ENCODE measurements at places on chromosomes 5 and 9.

DNA sequence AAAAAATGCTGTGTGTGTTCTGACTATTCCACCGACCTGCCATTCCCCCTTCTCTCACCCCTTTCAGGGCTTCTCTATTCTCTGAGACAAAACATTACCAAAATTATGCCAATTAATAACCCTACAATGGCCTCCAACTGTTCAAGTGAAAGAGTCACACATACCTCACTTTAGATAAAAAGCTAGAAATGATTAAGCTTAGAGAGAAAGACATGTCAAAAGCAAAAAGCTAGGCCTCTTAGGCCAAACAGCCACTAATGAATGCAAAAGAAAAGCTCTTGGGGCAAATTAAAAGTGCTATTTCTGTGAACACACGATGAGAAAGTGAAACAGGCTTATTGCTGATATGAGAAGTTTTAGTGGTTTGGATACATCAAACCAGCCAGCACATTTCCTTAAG lies 279.6 kb upstream of the GRAMD2B start:
- DNase-seq, result no peak

- DNase-seq, result no peak
These were observed 98.1 kb downstream of the RAPGEF6 start for GRCh38 chr5:131536850-131537448.

DNA sequence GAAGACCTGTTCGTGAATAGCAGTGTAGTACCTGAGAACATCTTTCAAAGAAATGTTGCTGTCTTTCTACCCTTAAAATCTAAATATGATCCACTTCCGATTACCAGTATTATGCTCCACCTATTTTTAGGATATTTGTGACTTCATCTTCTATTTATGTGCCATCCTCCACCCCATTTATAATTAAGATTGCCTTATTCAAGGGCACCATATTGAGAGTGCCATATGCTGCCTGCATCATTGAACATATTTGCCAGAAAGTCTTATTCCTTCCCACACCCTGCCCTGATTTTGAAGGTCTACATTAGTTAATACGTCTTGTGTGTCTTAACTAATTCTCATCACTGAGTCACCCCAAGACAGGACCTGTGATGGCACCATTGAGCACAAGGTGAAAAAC lies 1076.7 kb downstream of the CDH12 start:
- DNase-seq, result no peak

- no peak for DNase-seq
These were observed 586.4 kb downstream of the ACTL7B start for GRCh38 chr9:108269371-108269770.

DNA sequence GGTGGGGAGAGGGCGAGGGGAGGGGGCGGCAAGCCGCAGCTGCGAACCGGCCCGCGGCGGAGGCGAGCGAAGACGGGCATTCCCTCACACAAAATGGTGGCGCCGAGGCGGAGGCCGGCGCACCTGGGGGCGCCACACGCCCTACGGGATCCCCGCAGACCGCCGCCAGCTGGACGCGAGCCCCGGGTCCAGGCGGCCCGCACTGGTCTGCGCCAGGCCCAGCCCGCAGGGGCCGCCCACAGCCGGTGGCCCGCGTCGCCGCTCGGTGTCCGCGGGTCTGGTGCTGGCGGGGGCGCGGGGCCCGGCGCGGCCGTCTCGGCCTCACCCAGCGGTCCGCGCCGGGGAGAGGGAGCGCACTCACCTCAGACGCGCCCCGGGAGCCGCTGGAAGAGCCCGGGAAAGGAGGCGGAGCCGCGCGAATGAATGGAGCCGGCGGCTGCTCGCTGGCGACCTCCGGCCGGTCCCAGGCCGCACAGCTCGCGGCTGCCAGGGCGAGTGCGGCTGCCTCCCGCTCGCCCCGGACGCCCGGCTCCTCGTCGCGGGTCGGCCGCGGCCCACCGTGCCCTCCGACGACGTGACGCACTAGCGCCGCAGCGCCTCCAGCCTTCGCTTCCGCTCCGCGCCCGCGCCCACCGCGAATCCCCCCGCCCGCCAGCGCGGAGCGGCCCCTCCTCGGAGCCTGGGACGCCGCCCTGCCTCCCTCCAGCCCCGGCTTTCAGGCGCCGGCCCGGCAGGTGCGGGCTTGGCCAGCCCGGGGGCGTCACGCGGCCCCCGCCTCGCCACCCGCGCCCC lies at the start of gene FAM169A:
Gene FAM169A (minus strand): TSS at position 584 of the 792 bp plus-strand sequence. CDS start 24,711 bp downstream, outside the sequence.
- DNase-seq, result peak; percentile 43

DNA sequence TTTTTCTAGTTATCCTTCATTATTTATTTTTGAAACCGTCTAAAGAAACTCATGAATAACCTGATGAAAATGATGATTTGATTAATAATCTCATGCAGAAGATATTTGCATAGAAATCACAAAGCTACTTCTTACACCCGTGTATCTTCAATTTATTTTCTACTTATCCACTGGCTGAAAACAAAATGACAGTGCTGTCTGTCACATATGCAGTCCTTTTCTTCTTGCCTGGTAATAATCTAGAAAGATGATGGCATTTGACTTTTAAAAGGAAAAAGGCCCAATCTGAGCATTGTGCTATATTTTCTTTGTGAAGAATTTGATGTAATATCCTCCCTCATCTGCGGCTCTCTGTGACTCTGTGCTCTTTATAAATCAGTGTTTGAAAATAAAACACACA lies 253.3 kb downstream of the PRR16 start:
- DNase-seq, result no peak

DNA sequence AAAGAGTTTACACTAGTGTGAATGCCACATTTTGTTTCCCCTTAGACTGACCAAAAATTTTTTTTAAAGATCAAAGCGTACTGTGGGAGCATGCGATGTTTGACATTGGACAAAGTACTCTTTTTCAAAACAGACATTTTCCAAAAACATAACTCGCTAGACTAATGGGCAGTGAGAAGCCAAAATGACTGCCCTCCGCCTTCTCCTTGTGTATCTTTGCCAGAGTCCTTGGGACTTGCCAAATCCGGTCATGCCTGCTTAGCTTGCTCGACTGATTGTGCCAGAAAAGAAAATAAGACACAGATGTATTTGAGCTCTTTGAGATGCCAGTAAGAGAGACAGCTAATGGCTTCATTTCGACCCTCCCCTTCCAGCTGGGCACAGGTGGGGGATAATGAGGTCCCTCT lies 157.5 kb downstream of the MAPKAP1 start:
- DNase-seq, result peak; percentile 88

- DNase-seq, result peak; percentile 59
These were observed 74.0 kb downstream of the UBAP1 start for GRCh38 chr9:34252670-34253459.

GRCh38 chr5:146560205-146560812 lies 44.3 kb upstream of the GPR151 start:
- DNase-seq, result no peak

DNA sequence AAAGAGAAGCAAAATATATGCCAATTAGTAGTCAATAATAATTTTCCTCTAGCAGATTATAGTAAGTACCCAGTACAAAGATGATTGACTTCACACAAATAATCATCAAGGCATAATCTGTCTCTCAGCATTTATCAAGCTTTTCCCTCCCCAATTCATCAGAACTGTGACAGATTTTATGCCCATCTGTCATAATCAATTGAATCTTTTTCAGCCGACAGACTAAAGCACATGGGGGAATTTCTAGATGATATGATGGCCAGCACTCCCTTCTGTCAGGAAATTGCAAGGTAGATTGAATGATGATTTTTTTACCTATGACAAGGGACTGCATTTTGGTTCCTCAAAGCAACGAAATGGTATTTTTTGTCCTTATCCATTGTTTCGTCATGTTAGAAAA lies 227.1 kb upstream of the CYLC2 start:
- DNase-seq, result no peak

DNA sequence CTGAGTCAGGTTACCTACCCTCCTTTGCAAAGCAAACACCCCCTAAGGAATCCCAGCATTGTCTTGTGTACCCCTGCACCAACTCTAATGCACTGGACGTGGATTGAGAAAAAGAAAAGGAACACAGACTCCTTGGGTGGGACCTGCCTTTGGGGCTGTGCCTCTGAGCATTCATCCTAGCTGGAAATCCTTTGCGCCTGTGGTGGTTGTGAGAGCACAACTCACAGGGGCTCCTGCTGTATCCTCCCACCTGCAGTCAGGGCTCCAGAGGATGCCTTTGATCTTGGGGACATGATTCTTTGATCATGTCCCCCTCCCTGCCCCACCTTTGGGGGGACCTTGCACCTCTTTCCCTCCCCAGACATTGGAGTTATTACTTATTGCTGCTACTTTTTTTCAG lies 338.5 kb downstream of the GADD45G start:
- DNase-seq, result no peak

- DNase-seq, result no peak
These were observed 60.2 kb upstream of the HAPLN1 start for GRCh38 chr5:83780699-83781350.

DNA sequence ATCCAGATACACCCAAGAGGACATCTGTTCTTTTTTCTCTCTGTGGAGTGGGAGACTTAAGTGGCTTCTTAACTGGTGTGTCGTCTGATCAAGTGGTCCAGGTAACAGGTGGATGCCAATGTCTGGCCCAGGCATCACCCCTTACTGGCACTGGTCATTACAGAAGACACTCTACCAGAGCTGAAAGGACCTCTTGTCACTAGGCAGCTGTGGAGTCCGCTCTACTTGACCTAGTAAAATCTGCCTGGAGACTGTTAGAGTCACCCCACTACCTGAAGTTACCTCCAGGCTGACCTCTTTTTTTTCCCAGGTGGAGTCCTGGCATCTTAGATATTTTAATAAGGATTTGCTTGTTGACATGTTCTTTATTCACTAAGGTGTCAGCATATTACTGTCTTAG lies 22.5 kb downstream of the FXN start:
- no peak for DNase-seq

DNA sequence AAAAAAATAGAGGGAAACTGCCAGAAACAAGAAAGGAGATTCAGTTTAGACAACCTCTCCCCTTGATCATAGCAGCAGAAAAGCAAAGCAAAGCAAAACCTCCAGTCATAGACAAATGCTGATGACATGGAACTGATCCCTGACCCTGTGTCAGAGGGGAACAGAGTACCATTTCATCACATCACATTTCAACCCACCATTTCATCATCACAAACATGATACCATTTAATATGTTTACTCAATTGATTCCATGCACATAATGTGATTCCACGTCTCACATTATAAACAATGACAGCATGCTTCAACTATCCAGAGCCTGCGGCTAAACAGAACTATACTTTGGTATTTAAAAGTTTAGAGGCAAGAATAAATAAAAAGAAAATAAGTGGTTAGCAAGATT lies 28.7 kb upstream of the ACOT12 start:
- no peak for DNase-seq

GRCh38 chr9:118701985-118702384 lies 667.2 kb downstream of the BRINP1 start:
- DNase-seq, result no peak

- DNase-seq, result no peak
These were observed 710.5 kb downstream of the TLR4 start for GRCh38 chr9:118414676-118415075.
